Hematopoietic multipotent progenitor cell treated with erythropoietin and hydrocortisone succinate and interleukin-3 and kit ligand, for 6 days (in vitro differentiated cells): ENCODE measurements at places on chromosomes 5 and 9.
A peak's percentile ranks its signal among the peaks of the same experiment; 100 is the strongest.

GRCh38 chr9:116163293-116164055 lies 9.9 kb downstream of the PAPPA start:
- DNase-seq, result peak; percentile 44

DNA sequence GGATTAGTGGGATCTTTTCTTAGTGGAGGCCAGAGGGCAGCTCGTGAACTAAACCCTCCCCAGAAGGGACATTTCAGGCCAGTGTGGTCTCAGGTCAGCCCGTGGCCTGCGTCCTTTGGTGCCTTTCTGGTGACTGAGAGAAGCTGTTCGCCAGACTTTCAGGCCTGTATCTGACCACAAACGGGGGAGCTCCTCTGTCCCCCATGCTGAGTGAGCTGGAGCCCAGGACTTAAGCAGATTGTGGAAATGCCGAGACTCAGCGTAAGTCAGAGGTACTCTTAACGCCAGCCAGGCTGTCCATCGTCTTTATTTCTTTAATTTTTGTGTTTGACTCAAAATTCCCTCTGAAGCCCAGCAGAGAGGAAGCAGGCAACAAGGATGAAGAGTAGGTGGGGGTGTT lies 54.8 kb upstream of the NCS1 start:
- no peak for DNase-seq

DNA sequence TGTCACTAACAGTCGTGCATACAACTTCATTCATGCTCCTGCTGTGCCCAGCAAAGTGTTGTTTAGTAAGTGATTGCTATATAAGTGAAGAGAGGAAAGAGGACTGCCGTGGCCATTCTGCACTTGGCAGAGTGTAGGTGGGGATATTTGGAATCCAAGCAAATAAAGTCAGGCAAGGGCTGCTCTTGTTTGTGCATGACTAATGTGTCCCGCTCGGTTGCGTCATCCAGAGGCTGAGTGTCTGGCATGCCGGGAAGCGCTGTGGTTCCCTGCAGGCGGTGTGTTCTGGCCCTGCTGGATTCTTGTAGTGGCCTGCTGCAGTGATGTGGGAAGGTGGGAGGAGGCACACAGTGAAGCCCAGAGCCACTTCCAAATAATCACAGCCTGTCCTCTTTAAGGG lies 136.9 kb upstream of the ANKH start:
- DNase-seq, result no peak

- DNase-seq, result no peak
These were observed 106.8 kb downstream of the ENTREP1 start for GRCh38 chr9:69431777-69432176.

DNA sequence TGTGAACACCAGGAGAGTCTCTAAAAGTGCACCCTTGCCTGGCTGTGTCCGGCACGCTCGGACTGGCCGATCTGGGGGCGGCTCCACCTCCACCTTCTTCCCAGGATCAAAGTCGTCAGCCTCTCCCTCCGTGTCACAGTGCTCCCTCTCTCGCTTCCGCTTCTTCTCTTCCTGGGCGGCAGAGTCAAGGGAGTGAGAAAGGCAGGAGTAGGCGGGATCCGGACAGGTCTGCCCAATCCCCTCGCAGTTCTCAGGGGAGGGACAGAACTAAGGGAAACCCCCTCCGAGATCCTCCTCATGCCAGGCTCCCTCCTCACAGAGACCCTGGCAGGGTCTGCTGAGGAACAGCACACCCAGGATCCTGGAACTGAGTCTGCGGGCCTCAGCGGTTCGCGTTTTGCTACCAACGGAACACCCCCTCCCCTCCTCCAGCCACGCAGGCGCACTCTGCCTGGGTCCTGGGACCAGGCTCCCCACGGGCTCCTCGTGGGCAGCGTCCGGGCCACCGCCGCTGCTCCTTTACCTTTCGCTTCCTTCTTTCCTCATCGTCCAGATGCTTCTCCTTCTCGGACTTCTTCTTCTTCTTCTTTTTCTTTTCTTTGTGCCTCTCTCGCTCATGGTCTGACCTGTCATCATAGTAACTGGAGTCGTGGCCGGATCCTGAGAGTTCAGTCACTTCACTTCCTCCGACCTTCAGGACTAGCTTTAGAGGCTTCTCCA lies 1.3 kb downstream of the BRD9 start:
- no peak for DNase-seq

DNA sequence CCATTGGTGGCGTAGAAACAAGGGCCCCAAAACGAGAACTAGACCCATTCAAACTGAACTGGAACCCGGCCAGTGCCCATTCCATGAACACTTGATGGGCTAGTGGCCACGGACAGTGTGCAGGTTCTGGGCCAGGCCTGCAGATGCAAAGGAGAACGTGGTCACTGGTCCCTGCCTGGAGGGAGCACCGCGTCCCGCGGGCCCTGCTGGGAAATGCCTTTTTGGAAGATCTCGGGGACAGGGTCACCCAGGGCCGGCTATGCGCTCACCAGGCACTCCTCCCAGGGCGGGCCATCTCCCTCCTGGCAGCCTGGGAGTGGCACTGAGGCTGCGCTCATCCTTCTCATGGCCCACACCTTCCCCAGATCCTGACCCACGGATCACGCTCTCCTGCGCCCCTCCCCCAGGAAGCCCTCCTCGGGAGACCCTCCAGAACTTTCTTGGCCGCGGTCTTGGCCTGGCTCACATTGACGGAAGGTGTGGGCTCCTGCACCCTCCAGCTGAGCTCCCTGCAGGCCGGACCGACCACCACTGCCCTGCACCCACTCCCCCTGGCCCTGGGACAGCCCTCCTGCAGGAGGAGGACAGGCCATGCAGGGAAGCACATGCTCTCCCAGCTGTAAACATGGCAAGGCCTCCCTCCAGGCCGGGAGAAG lies 2.8 kb upstream of the DIPK1B start:
- no peak for DNase-seq

- DNase-seq, result no peak
These were observed 155.6 kb downstream of the TRIM32 start for GRCh38 chr9:116842658-116843057.

GRCh38 chr9:101022704-101023103 lies 5.8 kb upstream of the PLPPR1 start:
- no peak for DNase-seq

DNA sequence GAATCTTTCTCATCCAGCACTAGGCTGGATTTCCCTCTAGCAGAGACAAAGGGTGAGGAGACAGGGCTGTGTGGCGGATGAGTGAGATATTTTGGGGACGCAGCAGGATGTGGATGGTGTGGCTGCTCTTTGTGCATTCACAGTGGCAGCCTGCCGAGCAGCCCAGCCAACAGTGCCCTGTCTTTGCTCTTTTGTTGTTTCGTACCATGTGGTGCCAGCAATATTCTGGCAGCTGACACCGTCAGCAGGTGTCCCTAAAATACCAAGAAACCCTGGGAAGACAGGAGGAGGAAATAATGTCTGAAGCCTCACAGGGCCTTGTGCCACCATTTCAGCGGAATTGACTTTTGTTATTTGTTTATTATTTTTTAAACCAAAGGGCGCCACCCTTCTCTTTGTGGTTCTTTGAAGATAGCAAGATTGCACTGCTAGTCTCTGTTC lies 141.4 kb downstream of the CCDC192 start:
- no peak for DNase-seq

- DNase-seq, result no peak
These were observed 33.9 kb downstream of the HACD4 start for GRCh38 chr9:20997503-20998076.

DNA sequence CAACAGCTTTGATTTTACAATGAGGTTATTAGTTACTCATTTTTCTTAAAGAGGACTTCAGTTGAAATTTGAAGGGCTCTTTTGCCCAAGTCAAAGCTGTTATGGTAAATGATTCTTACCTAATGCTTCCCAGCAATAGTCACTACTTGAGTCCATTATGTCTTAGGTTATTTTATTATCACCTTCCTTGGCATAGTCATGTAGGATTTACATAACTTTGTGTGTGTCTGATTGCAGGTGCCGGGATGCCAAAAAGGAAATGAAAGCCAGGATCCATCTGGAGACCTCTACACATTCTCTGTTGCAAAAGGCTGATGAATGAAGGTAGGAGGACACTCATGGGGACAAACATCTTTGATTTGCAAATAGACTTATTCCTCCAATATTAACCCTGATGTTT lies 38.8 kb upstream of the PLPPR1 start:
- no peak for DNase-seq

GRCh38 chr5:148967783-148968182 lies 95.1 kb downstream of the SH3TC2 start:
- no peak for DNase-seq

GRCh38 chr9:133939845-133940244 lies 52.3 kb downstream of the VAV2 start:
- no peak for DNase-seq

DNA sequence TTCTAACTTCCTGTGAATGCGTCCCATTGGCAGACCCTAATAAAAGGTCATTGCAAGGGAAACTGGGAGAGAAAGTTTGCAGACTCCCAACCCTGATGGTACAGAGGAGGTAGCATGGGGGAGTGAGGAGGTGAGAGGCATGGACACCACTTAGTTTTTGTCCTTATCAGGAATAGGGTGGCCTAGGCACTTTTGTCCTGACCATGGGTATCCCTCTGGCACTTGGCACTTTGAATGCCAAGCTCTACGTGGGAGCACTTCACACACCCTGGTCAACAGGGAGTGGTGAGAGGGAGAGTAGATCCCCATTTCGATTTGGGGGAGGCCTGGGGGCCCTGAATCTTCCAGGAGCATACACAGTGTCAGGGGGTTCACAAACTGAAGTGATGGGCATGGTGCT lies 75.6 kb upstream of the SH3PXD2B start:
- no peak for DNase-seq

DNA sequence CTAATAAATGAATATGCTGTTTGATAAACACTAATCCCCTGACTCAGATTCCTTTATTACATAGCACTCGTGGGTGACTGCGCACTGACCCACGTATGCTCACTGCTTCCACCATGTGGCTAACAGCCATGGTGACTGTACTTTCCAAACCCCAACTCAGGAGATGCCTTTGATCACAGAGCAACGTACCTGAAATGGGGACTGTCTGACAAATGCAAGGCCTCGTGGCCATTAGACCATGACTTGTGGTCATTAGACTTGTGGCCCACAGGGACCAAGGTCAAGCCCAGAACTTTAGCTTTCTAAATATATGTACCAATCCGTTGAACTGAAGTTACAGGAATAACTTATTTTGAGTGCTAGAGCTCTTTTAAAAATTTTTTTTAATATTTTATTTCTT lies 46.6 kb downstream of the CYFIP2 start:
- DNase-seq, result peak; percentile 82

GRCh38 chr9:109640580-109641371 lies 139.2 kb upstream of the PALM2AKAP2 start:
- peak; percentile 9 for DNase-seq

DNA sequence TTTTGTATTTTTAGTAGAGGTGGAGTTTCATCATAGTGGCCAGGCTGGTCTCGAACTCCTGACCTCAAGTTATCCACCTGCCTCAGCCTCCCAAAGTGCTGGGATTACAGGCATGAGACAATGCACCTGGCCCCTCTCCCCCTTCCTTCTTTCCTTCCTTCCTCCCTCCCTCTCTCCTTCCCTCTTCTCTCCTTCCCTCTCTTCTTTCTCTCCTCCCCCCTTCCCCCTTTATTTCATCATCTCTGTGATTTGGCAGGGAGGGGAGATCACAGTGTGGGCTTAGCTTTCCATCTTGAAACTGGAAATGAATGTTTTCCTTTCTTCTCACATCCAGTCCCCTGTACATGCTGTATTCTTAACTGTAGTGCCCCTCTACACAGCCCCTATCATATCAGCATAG lies 12.7 kb downstream of the RHOBTB3 start:
- DNase-seq, result no peak

DNA sequence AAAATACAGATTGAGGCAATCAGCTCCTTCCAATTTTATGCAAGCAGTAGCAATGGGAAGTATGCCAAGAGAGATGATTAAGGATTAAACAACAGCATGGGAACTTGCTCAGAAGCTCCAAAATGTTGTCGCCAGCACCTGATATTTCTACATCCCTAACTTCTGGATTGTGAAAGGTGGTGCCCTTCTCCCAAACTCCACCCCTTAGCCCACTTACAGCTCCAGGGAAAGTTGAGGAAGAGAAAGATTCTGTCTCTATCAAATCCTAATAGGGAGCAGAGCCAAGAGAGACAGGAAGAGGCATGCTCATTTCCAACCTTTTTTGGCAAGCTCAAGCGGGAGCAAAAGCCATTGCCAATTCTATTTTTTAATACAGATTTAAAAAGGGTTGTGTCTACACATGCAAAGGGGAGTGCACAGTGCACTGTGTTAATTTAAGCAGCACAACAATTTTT lies 92.4 kb upstream of the NR3C1 start:
- DNase-seq, result peak; percentile 48

DNA sequence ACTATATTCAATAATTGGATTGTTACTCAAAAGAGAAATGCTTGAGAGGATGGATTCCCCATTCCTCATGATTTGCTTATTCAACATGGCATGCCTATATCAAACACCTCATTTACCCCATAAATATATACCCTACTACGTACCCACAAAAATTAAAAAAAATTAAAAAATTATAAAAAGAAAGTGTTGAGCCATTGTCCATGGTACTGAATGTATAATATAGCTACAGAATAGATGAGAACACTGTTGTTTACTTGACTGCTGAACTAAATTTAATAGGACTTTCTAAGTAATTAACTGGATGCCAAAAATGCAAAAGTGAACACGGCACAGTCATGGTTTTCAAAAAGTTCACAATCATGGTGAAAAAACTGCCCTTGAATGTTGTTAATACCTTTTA lies 725.8 kb downstream of the KCTD16 start:
- no peak for DNase-seq

DNA sequence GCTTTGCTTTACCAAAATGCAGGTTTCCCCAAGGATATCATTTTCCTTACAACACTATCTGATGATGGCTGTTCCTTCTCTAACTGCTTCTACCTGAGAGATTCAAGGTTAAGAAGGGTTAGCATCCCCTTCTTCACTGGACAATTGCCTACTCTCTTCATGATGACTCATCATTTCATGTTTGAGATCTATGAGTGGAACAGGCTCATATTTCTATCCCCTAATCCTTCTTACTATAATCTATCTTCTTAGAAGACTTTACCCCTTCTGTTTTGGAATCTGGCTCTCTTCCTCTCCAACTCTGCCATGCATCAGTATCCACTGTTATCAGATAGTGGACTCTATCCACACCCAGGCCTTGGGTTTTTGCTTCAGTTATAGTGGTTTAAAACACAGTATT lies 54.3 kb downstream of the NR3C1 start:
- no peak for DNase-seq

DNA sequence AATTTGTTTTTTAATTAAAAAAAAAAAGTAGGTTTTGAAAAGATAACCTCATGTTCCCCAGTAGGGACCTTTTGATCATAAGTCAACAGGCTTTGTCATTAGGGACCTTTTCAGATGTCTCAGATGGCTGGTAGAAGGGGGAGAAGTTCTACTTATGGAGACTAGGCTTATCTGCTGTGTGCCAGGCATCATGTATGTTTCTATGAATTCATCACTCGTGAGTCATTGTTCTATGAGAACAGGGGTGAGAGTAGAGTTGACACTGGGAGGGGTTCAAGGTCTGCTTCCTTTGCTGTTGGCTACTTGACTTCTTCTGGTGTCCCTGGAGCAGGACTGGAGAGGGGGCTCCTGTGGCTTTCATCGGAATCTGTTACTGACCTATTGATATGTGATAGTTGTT lies 138.8 kb downstream of the KDM4C start:
- DNase-seq, result peak; percentile 99

GRCh38 chr9:19231126-19231903 lies 822 bp downstream of the DENND4C start:
- DNase-seq, result peak; percentile 49
